ENCODE measurements at places on chromosomes 6 and 20. TPM values are rescaled to one million over a fixed set of nuclear protein-coding genes. Genes with fewer than 3 reads are reported as not detected.

- DNase-seq = no peak
- no peak overlapping the region for H3K27ac ChIP-seq
- H3K4me1 ChIP-seq = no peaks in the 10 kb centered on the region
These were observed 276.6 kb upstream of the BMP2 start for GRCh38 chr20:6490849-6491248.

GRCh38 chr6:100549406-100550167, 84.9 kb upstream of the SIM1 start:
- H3K4me3 ChIP-seq = no peak overlapping the region
- H3K36me3 ChIP-seq = no peaks in the 10 kb centered on the region
- no peaks in the 10 kb centered on the region for H3K27me3 ChIP-seq
- H3K27ac ChIP-seq = no peak overlapping the region
- no peaks in the 10 kb centered on the region for H3K4me1 ChIP-seq
- no peak for DNase-seq

GRCh38 chr20:53917145-53918019, 153.0 kb downstream of the BCAS1 start:
- no peaks in the 10 kb centered on the region for H3K36me3 ChIP-seq
- peak overlapping the region; percentile 85 for H3K27ac ChIP-seq
- no peaks in the 10 kb centered on the region for H3K27me3 ChIP-seq
- no peak for DNase-seq
- H3K4me1 ChIP-seq = peaks cover 31% of the 10 kb centered on the region

- peaks cover 17% of the 10 kb centered on the region for H3K36me3 ChIP-seq
- no peak overlapping the region for H3K27ac ChIP-seq
- H3K4me1 ChIP-seq = peaks cover 30% of the 10 kb centered on the region
- no peak overlapping the region for H3K4me3 ChIP-seq
- no peaks in the 10 kb centered on the region for H3K27me3 ChIP-seq
These were observed 136.3 kb downstream of the PREX1 start for GRCh38 chr20:48691523-48691922.

DNA sequence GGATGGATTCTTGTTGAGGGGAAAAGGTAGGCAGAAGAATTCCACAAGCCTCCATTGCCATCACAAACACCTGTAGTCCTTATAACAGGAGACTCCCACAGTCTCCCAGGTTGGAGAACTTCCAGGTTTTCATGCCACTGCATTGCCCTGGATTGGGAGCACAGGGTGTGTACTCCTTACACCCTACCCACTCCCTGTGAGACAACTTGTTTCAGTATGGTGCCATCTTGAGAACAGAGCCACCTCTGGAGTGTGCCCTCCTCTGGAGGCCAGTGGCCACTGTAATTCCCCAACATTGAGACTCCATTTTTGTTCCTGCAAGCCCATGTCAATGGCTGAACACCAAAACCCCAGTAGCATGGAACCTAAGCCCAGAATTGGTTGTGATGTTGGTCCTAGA, 123.5 kb upstream of the LAMA2 start:
- H3K4me3 ChIP-seq = no peak overlapping the region
- DNase-seq = no peak
- no peaks in the 10 kb centered on the region for H3K36me3 ChIP-seq
- no peaks in the 10 kb centered on the region for H3K27me3 ChIP-seq

DNA sequence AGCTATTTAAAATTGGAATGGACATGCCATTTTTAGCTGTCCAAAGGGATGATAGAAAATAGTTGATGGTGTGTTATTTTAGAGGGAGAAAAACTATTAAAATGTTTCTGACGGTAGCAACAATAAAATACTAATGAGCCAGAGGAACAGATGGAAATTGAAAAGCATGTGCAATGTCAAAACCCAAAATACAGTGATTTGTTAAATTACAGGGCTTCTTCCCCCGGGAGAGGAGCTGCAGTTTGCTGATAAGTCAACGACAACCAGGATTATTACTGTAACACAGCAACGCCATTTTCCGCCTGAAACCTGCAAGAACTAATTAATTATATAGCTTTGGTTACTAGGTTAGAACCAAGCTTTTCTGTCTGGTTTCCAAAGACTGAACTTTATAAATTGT, 179.6 kb upstream of the SPTLC3 start:
- no peak for DNase-seq
- H3K4me3 ChIP-seq = no peak overlapping the region
- no peaks in the 10 kb centered on the region for H3K36me3 ChIP-seq
- H3K27me3 ChIP-seq = no peaks in the 10 kb centered on the region

- no peak overlapping the region for H3K27ac ChIP-seq
- DNase-seq = no peak
- peaks cover 12% of the 10 kb centered on the region for H3K4me1 ChIP-seq
These were observed 10.8 kb upstream of the ARMC2 start for GRCh38 chr6:108837236-108837971.

GRCh38 chr6:163956571-163957407, 542.3 kb downstream of the QKI start:
- no peaks in the 10 kb centered on the region for H3K36me3 ChIP-seq
- no peak overlapping the region for H3K4me3 ChIP-seq
- peak; percentile 80 for DNase-seq

DNA sequence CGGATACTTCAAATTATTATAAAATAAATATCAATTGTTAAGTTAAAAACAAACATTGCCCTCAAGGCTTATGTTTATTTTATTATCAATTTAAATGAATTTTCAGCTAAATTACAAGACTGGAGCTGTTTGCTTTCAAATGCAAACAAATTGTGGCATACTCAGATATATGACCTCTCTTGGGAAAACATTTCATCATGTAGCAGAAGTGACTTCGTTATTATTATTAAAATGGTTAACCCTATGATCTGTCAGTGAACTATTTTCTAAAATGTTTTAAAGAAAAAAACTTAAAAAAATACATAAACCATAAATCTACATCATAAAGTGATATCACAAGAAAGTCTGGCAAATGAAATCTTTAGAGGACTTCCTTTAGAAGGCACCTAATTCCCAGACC, 72.5 kb downstream of the MAN1A1 start:
- H3K4me3 ChIP-seq = no peak overlapping the region
- H3K36me3 ChIP-seq = no peaks in the 10 kb centered on the region
- H3K27me3 ChIP-seq = no peaks in the 10 kb centered on the region
- no peak overlapping the region for H3K27ac ChIP-seq
- DNase-seq = no peak

- no peaks in the 10 kb centered on the region for H3K36me3 ChIP-seq
- DNase-seq = no peak
- H3K4me1 ChIP-seq = no peaks in the 10 kb centered on the region
- H3K4me3 ChIP-seq = no peak overlapping the region
These were observed 28.7 kb downstream of the MYB start for GRCh38 chr6:135209803-135210202.

GRCh38 chr6:35611240-35611639, 77.5 kb downstream of the FKBP5 start:
- peaks cover 4% of the 10 kb centered on the region for H3K4me1 ChIP-seq
- no peaks in the 10 kb centered on the region for H3K27me3 ChIP-seq
- DNase-seq = no peak
- no peak overlapping the region for H3K4me3 ChIP-seq
- peaks cover 61% of the 10 kb centered on the region for H3K36me3 ChIP-seq
- H3K27ac ChIP-seq = no peak overlapping the region

GRCh38 chr6:79048611-79049010, 29.4 kb downstream of the PHIP start:
- H3K36me3 ChIP-seq = peaks cover 6% of the 10 kb centered on the region
- no peak overlapping the region for H3K27ac ChIP-seq
- H3K4me1 ChIP-seq = no peaks in the 10 kb centered on the region
- H3K27me3 ChIP-seq = no peaks in the 10 kb centered on the region

DNA sequence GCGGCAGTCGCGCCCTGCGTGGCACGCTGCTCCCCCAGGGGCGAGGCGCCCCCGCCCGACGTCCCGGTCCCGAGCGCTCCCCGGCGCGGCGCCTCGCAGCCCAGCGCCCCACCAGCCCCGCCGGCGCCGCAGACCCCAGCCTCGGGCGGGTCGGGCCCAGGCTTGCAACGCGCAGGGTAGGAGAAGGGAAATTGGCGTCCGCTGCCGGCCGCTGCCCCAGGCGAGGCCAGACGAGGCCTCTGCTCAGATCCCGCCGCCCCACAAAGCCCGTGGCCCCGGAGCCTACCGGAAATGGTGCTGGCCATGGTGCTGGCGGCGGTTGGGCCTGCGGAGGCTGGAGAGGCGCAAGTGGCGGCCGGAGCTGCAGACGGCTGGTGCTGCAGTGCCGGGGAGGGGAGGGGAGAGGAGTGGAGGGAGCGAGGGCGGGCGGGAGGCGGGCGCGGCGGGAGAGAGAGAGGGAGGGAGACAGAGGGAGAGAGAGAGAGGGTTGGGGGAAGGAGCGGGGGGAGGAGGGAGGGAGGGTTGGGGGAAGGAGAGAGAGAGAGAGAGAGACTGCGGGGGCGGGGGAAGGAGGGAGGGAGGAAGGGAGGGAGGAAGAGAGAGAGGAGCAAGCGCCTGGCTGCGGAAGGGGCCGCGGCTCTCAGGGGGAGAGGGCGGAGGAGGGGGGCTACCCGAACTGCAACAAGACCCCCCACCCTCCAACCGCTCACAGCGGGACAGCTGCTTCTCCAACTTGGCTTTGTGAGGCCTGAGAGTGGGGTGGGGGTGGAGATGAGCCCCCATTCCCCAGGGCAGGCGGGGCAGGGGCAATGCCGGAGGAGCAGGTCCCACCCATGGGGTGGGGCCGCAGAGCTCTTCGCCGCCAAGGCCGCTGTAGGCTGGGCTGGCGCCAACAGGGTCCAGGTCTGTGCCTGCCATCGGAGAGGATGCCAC, at the start of gene STMN3:
STMN3 (minus strand) TSS at position 384 of the 933 bp plus-strand sequence; CDS start at position 305, 79 bp downstream.
- peak within 1 kb of the TSS; percentile 69 for H3K27ac ChIP-seq
- H3K27me3 ChIP-seq = no peaks in the 10 kb centered on the region
- peak; percentile 95 for DNase-seq
- H3K4me1 ChIP-seq = peaks cover 36% of the 10 kb centered on the region
- no peaks in the 10 kb centered on the region for H3K36me3 ChIP-seq

- DNase-seq = no peak
- H3K4me3 ChIP-seq = no peak overlapping the region
- no peaks in the 10 kb centered on the region for H3K4me1 ChIP-seq
- H3K27me3 ChIP-seq = no peaks in the 10 kb centered on the region
These were observed 272.1 kb upstream of the EYS start for GRCh38 chr6:65979120-65979519.

DNA sequence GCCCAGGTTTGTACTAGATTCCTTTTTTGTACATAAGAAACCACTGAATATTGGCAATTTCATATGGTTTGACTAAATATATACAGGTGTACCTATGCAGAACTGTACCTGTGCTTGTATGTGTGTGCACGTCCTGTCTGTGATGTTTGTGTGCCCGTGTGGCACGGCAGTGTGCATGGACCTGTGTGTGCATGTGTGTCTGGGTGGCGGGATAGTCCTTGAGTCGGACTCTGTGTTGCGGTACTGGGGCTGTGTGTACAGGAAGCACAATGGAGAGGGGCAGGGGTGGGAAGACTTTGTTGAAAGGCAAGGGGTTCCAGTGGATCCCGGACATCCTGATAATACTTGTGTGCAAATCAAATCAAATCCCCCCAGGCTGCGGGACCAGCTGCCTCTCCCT, 3.4 kb upstream of the FAM83C start:
- H3K36me3 ChIP-seq = no peaks in the 10 kb centered on the region
- no peaks in the 10 kb centered on the region for H3K27me3 ChIP-seq
- H3K4me3 ChIP-seq = no peak overlapping the region
- no peak overlapping the region for H3K27ac ChIP-seq
- no peak for DNase-seq

GRCh38 chr6:164039954-164040375, 625.4 kb downstream of the QKI start:
- H3K36me3 ChIP-seq = no peaks in the 10 kb centered on the region
- H3K4me3 ChIP-seq = no peak overlapping the region
- peak; percentile 53 for DNase-seq

- no peak overlapping the region for H3K4me3 ChIP-seq
- DNase-seq = no peak
- H3K27me3 ChIP-seq = no peaks in the 10 kb centered on the region
These were observed 206.9 kb downstream of the IBTK start for GRCh38 chr6:82040405-82041221.

GRCh38 chr6:15267221-15267620, 21.4 kb downstream of the JARID2 start:
- no peak overlapping the region for H3K4me3 ChIP-seq
- no peaks in the 10 kb centered on the region for H3K36me3 ChIP-seq
- no peaks in the 10 kb centered on the region for H3K27me3 ChIP-seq
- H3K4me1 ChIP-seq = peaks cover 52% of the 10 kb centered on the region
- no peak for DNase-seq

DNA sequence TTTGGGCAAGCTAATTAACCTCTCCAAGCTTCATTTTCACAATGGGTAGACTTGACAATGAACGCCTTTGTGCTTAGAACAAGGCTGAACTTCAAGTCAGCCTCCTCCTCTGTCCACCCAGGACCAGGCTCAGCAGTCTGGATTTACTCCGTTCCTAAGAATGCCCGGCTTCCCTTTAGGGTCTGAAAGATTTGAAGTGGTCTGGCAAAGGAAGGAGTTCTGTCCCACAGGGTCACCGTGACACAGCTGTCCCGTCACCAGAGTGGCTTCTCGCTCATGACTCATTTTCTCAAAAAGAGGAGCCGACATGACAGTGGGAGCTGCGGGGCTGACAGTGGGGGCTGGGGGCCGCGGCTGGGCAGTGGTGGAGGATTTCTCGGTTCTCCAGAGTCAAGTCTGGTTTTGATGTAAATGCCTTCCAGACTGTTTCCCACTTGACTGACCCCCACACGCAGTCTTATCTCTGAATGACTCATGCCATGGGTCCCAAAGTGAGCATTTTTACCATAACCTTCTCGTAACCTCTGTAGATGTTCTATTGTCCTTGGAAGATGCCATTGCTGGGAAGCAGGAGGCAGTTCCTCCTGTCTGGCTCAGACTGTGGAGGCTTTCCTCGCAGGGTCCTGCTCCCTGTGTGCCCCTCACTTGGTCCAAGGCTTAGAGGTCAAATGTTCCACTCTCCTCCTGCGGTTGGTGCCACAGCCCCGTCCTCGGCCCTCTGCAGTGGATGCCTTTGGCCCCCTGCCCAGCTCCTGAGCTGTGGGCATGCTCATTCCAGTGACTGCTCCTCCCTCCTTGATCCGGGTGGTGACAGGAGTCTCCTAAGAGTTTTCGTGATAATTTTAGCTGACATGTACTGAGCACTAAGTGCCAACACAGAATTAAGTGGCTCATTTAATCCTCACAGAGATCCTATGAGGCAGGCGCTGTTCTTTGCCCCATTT, 253.1 kb downstream of the FNDC1 start:
- H3K36me3 ChIP-seq = no peaks in the 10 kb centered on the region
- no peak overlapping the region for H3K27ac ChIP-seq
- H3K4me1 ChIP-seq = no peaks in the 10 kb centered on the region

DNA sequence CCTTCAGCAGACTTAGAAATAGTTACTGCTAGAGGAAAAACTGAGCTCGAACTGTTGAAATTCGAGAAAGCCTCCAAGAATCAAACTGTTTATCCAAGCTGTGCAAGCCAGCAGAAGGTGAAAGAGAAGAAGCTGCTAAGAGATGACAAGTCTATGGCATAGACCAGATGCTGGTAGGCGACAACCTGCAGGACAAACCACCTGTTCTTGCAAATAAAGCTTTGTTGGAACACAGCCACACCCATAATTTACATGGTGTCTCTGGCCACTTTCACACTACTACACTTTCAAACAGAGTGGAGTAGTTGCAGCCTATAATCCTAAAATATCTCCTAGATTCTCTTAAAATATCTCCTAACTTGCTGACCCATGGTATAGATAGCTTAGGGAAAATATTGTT, 33.3 kb downstream of the TNFRSF21 start:
- no peak for DNase-seq
- no peaks in the 10 kb centered on the region for H3K4me1 ChIP-seq
- no peaks in the 10 kb centered on the region for H3K36me3 ChIP-seq
- H3K27me3 ChIP-seq = no peaks in the 10 kb centered on the region
- no peak overlapping the region for H3K27ac ChIP-seq
- H3K4me3 ChIP-seq = no peak overlapping the region

The RIPPLY2 gene
- not detected for total RNA-seq

The GCLC gene
- 60.2 TPM for total RNA-seq

The POM121L2 gene
- total RNA-seq = not detected

The MOXD1 gene
- total RNA-seq = 24.4 TPM

The BIRC7 gene
- total RNA-seq = 15.0 TPM
